ENCODE measurements at places on chromosomes 2 and 18.
A peak's percentile ranks its signal among the peaks of the same experiment; 100 is the strongest.

- DNase-seq = no peak
These were observed 90.9 kb downstream of the MALT1 start for GRCh38 chr18:58761970-58762780.

DNA sequence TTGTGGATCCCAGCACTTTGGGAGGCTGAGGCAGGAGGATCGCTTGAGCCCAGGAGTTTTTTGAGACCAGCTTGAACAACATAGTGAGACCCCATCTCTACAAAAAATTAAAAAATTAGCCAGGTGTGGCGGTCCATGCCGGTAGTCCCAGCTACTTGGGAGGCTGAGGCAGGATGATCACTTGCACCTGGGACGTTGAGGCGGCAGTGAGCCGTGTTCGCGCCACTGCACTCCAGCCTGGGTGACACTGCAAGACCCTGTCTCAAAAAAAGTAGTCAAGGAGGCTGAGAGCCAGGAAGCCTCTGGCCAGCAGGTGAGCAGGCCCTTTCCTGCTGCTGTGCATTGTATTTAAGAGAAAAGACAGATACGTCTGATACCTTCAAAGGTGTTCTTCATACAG is 11.1 kb upstream of the PROC start:
- DNase-seq = no peak

DNA sequence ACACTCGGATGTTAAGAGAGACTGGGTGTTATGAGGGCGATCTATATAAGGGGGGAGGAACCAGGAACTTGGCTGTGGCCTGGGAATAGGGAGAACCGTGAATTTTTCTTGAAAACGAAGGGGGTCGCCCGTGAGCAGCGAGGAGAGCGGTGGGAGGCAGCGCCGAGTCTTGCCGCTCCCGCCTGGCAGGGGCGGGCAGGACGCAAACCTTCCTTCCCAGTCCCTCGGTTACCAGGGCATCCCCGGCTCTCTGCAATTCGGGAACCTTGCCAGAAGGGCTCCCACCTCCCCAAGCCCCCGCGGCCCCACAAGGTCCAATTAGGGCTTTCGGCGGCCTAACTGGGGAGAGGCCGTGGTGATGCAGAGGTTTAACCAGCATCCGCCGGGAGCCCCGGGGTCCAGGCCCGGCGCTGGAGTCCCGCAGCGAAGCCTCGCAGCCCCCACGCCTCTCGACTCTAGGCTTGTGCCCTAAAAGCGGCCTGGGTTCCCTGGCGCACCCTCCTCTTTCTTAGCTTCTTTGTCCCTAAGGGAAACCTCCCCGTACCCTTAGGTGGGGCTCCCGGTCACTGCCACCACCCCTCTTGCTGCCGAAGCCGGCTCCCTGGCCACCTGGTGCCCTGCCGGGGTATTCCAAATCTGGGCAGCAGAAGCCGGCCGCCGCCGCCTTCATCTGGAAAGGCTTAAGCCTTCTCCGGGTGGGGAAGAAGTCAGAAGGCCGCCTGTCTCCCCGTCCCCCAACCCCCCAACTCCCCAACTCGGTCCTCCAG is 680 bp upstream of the FHOD3 start:
- peak; percentile 82 for DNase-seq

- DNase-seq = no peak
These were observed 174.3 kb downstream of the IKZF2 start for GRCh38 chr2:212977152-212977551.

- no peak for DNase-seq
These were observed 16.6 kb upstream of the GALNT1 start for GRCh38 chr18:35564795-35565453.

DNA sequence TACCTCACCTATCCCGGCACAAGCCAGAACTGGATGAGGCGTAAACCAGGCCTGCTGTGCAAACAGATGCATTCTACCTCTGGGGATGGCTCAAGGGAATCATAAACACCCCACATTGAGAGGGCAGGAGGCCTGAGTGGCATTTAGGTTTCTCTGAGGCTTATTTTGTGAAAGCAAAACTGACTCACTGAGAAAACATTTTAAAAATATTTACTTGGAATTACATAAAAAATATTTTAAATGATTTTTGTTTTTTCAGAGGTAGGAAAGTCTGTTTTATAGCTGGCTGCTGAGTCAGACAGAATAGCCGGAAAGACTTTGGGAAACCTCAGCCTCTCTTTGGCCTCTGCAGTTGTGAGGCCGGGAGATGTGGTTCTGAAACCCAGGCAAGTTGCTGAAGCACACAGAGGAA is 244.1 kb downstream of the NCKAP5 start:
- no peak for DNase-seq

DNA sequence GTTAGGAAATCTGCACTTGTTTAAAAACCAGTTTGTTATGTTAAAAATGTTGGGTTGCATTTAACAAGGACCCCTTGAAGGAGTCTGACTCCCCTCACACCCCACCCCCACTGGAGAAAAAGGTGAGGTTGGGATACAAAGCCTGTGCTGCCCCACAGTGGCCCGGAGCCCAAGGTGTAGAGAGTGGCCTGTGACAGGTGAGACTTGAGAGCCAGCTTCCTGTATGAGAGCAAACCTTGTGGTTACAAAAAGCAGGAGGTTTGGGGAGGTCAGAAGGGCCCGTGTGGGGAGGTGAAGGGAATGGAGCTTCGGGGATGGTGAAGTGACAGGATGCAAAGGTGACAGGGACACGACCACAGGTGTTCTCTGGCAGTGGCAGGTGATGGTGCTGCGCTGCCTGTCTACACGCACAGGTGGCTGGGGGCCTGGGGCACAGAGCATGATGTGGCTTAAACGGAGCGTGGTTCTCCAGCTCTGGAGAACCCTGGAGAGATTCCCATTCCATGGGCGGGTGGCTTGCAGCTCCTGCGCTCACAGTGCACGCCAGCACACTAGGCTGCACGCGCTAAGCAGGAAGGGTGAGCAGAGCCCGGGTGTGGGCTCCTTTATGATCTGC is 29.0 kb downstream of the IMPA2 start:
- no peak for DNase-seq

DNA sequence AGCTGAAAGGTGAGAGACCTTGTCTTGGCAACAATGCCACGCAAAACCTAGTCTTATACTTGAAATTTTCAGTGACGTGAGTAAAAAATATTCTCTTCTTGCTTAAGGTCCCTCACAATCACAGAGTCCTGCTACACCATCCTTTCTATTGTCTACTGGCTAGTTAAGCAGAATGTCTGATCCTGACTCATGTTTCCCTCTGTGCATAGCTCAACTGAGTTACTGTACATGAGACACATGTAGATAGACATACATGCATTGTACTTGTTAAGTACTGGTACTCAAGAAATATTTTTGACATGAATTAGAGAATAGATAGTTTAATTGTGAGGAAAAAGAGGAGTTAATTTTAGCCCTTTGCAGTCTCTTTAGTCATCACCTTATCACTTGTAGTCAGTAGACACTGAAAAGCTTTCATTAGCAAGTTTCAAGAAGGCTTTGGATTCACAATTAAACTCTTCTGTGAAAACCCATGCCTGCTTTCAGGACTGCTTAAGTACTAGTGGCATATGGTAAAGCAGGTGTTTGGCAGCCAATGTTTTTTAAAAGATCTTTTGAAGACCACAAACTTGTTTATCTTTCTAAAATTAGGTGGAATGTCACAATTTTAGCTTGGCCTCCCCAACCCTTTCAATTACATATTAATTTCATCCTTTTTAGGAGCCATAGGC is 158.7 kb upstream of the CCDC150 start:
- no peak for DNase-seq

Data from endothelial cell (in vitro differentiated cells).